GM23338 (cell line): ENCODE measurements at places on chromosomes 3 and 15. TPM values are rescaled to one million over a fixed set of nuclear protein-coding genes. Genes with fewer than 3 reads are reported as not detected.

GRCh38 chr3:78644847-78645246 is 1123.0 kb downstream of the ROBO1 start:
- no peak for DNase-seq

DNA sequence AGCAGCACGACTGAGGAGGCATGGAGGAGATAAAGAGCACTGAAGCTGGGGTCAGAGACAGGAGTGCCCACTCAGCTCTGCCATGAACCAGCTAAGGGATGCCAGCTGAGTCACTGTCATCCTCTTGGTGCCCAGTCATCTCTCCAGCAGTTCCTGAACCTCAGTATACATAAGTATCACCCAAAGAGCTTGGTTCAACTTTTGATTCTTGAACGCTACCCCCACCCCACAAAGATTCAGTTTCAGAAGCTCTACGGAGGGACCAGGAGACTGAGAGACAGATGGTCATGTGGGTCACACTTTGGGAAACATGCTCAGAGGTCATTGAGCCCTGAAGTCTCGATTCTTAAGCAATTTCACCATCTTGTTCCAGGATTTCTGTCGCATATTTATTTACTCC is 108.4 kb downstream of the ALDH1A2 start:
- no peak for DNase-seq

GRCh38 chr3:34178415-34178814 is 380.0 kb downstream of the PDCD6IP start:
- DNase-seq: no peak

GRCh38 chr15:41407341-41407740 is 5.0 kb upstream of the NDUFAF1 start:
- DNase-seq: no peak

GRCh38 chr3:71492974-71493771 is 90.4 kb downstream of the FOXP1 start:
- no peak for DNase-seq

DNA sequence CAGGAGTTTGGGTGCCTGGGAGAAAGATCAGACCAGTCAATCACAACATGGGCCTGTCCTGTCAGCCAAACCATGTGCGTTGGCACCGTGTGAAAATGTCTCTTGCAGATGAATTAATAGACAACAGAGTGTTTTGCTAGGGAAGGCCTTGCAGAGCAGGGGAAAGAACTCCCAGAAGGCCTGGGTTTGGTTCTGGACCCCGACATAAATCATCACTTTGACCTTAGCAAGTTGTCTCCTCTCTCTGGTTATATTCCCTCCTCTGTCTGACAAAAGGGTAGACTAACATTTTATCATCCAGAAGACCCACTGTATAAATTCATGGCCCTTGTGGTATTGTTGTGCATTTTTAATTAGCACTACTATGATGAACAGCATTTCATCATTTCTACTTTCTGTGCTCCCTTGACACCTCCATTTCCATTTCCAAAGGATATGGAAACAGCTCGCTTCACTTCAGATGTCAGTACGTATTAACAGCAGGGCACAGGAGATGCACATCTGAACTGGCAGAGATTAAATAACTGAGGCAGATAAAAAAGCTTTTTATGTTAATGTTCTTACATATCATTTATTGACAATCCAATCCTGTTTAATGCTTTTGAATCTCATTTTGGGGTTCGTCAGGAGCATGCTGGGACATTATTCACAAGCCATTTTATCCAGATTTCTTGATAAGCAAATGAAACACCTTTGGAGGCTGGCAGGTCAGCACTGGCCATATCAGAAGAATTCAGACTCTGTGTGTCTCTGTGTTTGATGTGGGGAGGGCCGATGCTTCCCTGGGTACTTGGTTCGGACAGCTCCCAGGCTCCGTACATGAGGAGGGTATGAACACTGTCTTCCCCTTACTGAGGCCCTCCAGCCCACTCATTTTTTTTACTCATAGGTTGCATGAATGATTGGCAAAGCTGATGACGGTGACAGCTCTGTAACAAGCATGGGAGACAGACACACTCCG is 28.2 kb upstream of the IL12A start:
- no peak for DNase-seq

- DNase-seq: peak; percentile 97
These were observed 70.4 kb downstream of the KLF13 start for GRCh38 chr15:31396881-31397560.

DNA sequence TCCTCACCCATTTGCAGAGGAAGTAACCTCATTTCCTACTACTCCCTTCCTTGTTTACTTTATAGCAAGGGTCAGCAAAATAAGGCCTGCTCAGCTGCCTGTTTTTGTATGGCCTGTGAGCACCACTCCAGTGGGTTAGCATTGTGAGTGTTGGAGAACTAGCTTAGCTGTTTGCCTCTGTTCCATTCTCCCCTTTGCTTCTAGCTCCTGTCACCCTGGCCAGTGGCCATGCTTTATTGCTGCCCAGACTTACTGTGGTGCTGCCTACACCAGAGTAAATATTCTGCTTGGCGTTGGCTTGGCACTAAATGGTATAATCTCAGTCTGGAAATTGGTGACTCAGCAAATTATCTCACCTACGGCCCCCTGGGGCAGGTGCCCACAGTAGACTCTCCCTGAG is 8.8 kb downstream of the PDCD6IP start:
- no peak for DNase-seq

- DNase-seq: no peak
These were observed 27.9 kb downstream of the PLCL2 start for GRCh38 chr3:16912400-16913263.

DNA sequence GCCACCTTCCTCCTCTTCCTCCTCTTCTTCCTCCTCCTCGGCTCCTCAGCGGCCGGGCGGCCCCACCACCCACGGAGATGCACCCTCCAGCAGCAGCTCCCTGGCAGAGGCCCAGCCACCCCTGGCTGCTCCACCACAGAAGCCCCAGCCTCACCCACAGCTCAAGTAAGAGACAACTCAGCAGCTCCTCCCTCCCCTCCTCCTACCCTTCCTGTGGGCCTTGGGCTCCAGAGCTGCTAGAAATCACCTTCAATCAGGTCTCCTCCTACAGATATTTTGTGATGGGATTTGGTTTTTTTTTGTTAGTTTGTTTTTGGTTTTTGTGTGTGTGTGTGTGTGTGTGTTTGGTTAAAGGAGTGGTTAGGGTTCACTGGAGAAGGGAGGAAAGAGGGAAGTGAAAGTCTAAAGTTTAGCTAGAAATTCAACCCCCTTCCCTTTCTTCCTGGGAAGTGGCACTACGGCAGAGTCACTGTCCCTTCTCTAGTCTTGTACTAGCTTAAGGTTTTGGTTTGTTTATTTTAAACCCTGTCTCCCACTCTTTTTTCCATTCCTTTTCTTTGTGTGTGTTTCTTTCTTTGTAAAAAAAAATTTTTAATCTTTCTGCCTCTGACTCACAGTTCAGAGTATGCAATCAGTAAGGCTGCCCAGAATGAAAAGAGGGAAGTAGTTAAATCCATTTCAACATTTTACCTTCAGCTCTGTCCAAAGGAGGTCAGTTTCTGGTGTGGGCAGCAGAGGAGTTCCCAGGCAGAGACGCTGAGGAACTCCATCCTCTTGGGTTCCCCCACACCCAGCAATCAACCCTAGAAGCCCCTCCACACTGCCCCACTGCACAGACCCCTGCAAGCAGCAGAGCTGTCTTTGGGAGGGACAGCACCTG is 29.0 kb upstream of the TIMP4 start:
- DNase-seq: no peak

DNA sequence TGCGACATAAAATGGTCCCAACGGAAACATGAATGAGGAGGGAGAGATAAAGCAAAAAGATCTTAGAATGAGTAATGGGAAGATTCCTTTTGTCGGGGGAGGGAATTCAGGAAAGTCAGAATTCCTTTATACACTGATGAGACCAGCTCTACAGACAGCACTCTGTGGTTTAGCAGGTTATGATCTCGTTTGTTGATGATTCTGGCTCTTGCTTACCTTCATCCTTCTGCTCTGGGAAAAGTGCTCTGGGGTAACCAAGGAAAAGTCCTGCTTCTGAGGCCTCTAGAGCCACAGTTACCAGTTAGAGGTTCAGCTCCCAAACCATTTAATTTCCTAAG is 150.7 kb upstream of the NR2E3 start:
- DNase-seq: no peak

DNA sequence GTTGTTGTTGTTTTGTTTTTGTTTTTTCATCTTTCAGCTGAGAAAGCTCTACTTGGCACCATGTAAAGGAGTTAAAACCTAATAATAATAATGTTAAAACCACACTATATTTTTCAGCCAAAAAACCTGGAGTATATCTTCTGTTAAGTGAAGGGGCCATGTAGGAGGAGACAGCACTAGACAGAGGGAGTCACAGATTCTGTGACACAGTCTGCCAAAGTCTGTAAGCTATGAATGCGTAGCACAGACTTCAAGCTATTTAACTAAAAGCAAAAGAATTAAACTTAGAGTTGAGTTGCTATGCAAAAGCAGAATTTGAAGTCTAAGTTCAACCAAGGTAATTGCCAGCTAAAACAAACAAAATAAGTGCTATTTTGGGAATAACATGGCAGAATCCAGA is 296.0 kb upstream of the COL8A1 start:
- DNase-seq: no peak

- peak; percentile 76 for DNase-seq
These were observed at the start of gene PDZRN3 for GRCh38 chr3:73624821-73625665. Gene PDZRN3, minus strand, starts transcription at chr3:73624941.

DNA sequence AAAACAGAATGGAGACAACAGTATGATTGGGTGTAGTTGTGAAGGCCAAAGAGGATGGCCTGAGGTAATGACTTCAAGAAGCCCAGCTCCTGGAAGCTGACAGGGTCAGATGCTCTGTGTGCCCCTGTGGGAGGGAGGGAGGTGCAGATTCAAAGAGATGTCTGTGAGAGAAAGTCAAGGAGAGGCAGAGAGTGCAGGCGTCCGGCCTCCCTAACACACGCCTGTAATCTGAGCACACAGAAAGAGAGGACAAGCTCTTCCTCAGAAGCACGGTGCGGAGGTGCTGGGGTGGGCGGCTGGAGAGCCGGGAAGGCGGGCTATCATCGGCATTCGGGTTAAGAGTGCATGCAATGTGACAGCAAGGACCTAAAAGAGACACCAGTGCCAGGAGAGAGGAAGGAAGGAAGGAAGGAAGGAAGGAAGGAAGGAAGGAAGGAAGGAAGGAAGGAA is 238.2 kb upstream of the HES1 start:
- no peak for DNase-seq

- DNase-seq: no peak
These were observed 99.4 kb upstream of the MRPL3 start for GRCh38 chr3:131602011-131602779.

GRCh38 chr15:71114887-71115566 is at the start of gene THSD4:
Gene THSD4, plus strand, starts transcription at chr15:71115471.
- DNase-seq: peak; percentile 91

GRCh38 chr3:105915524-105915923 is 46.7 kb upstream of the CBLB start:
- no peak for DNase-seq

AP3B2 gene
- 14.0 and 19.2 TPM in 2 replicates for total RNA-seq

LHFPL4 gene
- total RNA-seq: 11.1 and 11.5 TPM in 2 replicates

POPDC2 gene
- total RNA-seq: not detected in 2 replicates

STRA6 gene
- 9.9 and 14.1 TPM in 2 replicates for total RNA-seq

STAB1 gene
- total RNA-seq: 0.90 and 3.0 TPM in 2 replicates
